ENCODE measurements at places on chromosomes 1 and 21. TPM values are rescaled to one million over a fixed set of nuclear protein-coding genes. Genes with fewer than 3 reads are reported as not detected.

The SFN gene
- polyA plus RNA-seq: not detected

GRCh38 chr1:196577386-196577785 lies 30.9 kb downstream of the KCNT2 start:
- no peak overlapping the region for H3K27ac ChIP-seq
- no peaks in the 10 kb centered on the region for H3K36me3 ChIP-seq
- no peaks in the 10 kb centered on the region for H3K4me1 ChIP-seq
- H3K27me3 ChIP-seq: no peaks in the 10 kb centered on the region

DNA sequence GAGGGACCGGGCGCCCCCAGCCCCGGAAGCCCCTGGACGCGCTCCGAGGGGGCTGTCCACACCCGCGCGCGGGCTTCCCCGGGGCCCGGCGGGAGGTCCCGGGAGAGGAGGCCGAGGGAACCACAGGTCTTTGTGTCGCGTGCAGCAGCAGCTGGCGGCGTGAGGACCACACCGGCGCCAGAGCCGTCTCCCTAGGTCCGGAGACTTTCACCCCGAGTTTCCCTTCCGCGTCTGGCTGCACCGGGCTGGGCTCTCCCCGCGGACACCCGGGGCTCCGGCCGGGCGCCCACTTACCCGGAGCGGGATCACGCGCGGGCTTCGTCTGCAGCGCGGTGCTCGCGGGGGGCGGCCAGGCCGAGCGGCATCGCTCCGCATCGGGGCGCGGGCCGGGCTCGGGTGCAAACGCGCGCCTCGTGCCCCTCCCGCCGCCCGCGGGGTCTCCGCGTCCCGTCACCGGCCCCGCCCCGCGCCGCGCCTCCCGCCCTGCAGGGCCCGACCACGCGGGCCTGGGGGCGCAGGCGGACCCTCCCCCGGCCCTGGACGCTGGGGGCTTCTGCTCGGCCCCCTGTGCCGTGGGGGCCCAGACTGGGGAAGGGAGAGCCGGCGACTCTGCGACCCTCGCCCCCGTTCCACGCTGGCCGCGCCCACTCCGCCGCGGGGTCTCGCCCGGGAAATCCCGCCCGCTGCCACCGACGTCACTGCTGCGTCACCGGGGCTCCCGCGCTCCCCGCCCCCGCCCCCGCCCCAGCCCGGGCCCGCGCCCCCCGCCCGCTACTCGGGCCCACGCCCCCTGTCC lies at the start of gene GNG4:
TSS of gene GNG4 (minus strand) at position 417 of the 796 bp plus-strand sequence. CDS start 65,946 bp downstream, outside the sequence.
- peak; percentile 21 for DNase-seq
- H3K27me3 ChIP-seq: peaks cover 52% of the 10 kb centered on the region
- H3K27ac ChIP-seq: no peak within 1 kb of the TSS
- peak within 1 kb of the TSS; percentile 90 for H3K4me3 ChIP-seq

- H3K27ac ChIP-seq: no peak overlapping the region
- H3K27me3 ChIP-seq: no peaks in the 10 kb centered on the region
- H3K36me3 ChIP-seq: no peaks in the 10 kb centered on the region
Measured at GRCh38 chr21:17679002-17679600, 66.4 kb upstream of the BTG3 start.

GRCh38 chr1:244955661-244956060 lies 91.3 kb upstream of the HNRNPU start:
- H3K4me1 ChIP-seq: peaks cover 16% of the 10 kb centered on the region
- no peak overlapping the region for H3K27ac ChIP-seq
- no peak for DNase-seq
- H3K27me3 ChIP-seq: no peaks in the 10 kb centered on the region
- no peak overlapping the region for H3K4me3 ChIP-seq
- H3K36me3 ChIP-seq: no peaks in the 10 kb centered on the region

- H3K36me3 ChIP-seq: peaks cover 8% of the 10 kb centered on the region
- peak; percentile 56 for DNase-seq
- H3K4me1 ChIP-seq: peaks cover 18% of the 10 kb centered on the region
- peak within 1 kb of the TSS; percentile 83 for H3K4me3 ChIP-seq
Measured at GRCh38 chr1:231040019-231040799, at the start of gene FAM89A. Gene FAM89A (minus strand): TSS chr1:231040254. CDS start chr1:231040211, 43 bp downstream.

The PLXNA2 gene
- polyA plus RNA-seq: 0.91 TPM

- H3K27me3 ChIP-seq: no peaks in the 10 kb centered on the region
- H3K4me3 ChIP-seq: no peak overlapping the region
- peaks cover 45% of the 10 kb centered on the region for H3K36me3 ChIP-seq
- no peaks in the 10 kb centered on the region for H3K4me1 ChIP-seq
- DNase-seq: no peak
Measured at GRCh38 chr1:186330758-186331157, 44.3 kb downstream of the TPR start.

The NECTIN4 gene
- not detected for polyA plus RNA-seq

Measured in naive B cell (primary cell).